ENCODE measurements at places on chromosomes 3 and 15.

DNA sequence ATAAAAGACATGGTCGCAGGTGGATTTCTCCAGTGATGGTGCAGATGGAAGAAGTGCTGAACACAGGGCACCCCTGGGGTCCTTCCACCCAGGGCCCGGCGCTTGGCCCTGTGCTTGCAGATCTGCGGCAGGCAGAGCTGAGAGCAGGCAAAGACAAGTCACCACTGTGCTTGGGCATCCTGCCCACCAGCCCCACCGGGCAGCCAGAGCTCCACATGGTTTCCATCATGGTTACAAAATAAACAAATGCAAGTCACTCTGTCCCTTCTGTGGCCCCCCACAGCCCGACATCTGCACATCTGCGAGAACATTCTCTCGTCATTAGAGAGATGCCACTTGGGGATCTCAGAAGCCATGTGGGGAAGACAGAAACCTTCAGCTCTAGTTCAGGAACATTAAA lies 37.6 kb upstream of the SFMBT1 start:
- DNase-seq, result peak; percentile 15

- no peak for DNase-seq
These were observed 60.2 kb downstream of the TLNRD1 start for GRCh38 chr15:81060907-81061306.

DNA sequence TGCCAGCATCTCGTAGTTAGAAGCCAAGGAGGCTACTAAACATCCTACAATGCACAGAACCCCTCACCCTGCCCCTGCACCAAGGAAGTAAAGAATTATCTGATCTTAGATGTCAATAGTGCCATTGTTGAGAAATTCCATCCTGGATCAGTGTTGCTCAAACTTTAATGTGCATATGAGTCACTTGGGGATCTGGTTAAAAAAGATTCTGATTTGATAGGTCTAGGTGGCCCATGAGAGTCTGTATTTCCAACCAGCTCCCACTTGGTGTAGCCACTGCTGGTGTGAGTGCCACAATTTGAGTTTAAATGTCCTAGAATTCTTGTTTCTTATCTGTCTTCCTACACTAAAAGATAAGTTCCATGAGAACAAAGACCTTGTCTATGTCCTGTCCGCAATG lies 43.7 kb downstream of the TMEM45A start:
- DNase-seq, result no peak

DNA sequence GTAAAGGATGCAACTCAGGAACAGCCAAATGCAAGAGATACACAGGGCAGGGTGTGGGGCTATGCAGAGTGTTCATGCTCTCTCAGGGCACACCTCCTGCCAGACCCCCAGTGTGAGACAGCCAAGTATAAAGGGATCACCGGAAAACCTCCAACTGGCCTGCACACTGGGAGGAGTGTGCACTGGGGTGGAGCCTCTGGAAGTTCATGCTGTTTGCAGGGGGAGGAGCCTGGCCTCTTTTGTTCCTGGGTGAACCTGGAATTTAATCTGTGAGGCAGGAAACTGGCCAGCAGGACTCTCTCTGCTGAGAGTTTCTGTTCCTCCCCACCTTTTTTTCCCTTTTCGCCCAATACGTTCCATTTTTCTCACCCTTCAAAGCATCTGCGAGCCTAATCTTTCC lies 204.1 kb downstream of the WNT5A start:
- no peak for DNase-seq

DNA sequence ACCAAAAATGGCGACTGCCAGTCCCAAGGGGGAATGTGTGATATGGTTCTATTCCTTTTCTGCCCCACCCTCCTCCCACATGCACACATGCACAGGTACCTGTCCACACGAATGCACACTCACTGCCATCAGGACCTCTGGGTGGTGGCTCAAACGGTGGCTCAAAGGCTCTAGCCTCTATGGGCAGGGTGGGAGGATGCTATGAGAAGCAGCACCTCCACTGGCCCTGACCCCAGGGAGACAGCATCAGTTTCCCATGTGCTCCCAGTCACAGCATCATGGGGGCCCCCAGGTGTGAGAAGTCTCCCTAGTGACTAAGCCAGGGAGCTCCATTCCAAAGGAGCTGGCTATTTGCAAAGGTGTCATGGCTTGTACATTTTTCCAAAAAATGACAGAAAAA lies 15.9 kb downstream of the SEMA3G start:
- no peak for DNase-seq

- DNase-seq, result no peak
These were observed 154.1 kb upstream of the LPP start for GRCh38 chr3:187999821-188000220.

GRCh38 chr3:197093871-197094270 lies 64.3 kb upstream of the MELTF start:
- no peak for DNase-seq

- no peak for DNase-seq
These were observed 141.0 kb downstream of the OTOL1 start for GRCh38 chr3:161637559-161637958.

DNA sequence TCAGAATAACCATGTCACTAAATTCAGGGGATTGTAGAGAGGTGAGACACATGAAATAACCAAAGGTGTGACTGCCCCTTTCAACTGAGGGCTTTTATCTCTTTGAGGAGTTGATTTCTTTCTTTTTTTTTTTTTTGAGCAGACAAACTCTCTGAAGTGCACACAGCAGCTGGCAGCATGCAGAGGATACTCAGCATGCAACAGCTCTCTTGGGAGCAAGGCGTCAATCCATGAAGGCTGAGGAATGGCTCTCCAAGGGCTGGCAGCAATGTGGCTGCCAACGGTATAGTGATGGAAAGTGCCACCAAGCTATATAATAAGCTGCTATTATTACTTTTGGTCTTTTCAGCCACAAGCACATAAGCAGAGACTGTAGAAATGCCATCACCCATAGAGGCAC lies 226.7 kb upstream of the FEZF2 start:
- DNase-seq, result no peak
